LoVo (cell line): ENCODE measurements at places on chromosomes 16 and 17.

- no peak for DNase-seq
Observed at GRCh38 chr17:75762513-75763268, 2.3 kb downstream of the GALK1 start.

DNA sequence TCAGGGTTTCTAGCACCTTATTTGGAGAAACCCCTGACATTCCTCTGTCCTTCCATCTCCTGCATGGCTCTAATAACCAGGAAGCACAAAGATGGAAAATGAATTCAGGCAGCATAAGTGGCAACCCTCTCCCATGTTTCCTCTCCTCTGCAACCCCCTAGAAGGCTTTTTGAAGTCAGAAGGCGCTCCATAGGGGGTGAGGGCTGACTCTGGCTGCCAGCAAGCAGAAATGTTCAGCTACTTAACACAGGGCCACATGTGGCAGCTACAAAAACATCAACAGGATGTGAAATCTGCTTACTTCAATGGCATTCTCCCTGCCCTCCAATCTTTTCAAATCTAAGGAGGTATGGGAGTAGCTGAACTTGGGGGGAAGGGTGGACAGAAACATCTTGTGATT, 55.2 kb upstream of the IRX5 start:
- no peak for DNase-seq

GRCh38 chr17:83055911-83056582, 23.4 kb upstream of the METRNL start:
- peak; percentile 13 for DNase-seq

GRCh38 chr16:66359811-66360608, 6.5 kb upstream of the CDH5 start:
- DNase-seq: no peak

DNA sequence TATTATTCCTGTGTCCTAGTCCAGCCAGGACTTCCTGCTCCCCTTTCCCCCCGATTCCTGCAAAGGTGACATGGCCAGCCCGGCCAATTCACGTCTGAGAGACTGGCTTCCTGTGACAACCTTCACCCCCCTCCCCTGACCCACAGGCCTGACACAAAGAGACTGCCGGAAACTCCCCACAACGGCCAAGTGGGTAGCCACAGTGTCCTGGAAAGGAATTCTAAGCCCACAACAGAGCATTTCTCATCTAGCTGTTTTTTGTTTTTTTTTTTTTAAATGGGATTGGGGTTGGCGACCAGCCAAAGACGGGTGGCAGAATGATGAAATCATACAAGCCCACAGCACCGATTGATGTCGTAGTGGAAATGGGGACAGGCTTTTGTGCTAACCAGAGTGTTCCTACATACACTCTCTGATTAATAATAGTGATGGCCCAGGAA, 2.8 kb upstream of the XAF1 start:
- DNase-seq: peak; percentile 42

GRCh38 chr16:81158964-81159363, 62.8 kb upstream of the GCSH start:
- no peak for DNase-seq

GRCh38 chr16:23499801-23500200, 10.5 kb downstream of the GGA2 start:
- DNase-seq: no peak

DNA sequence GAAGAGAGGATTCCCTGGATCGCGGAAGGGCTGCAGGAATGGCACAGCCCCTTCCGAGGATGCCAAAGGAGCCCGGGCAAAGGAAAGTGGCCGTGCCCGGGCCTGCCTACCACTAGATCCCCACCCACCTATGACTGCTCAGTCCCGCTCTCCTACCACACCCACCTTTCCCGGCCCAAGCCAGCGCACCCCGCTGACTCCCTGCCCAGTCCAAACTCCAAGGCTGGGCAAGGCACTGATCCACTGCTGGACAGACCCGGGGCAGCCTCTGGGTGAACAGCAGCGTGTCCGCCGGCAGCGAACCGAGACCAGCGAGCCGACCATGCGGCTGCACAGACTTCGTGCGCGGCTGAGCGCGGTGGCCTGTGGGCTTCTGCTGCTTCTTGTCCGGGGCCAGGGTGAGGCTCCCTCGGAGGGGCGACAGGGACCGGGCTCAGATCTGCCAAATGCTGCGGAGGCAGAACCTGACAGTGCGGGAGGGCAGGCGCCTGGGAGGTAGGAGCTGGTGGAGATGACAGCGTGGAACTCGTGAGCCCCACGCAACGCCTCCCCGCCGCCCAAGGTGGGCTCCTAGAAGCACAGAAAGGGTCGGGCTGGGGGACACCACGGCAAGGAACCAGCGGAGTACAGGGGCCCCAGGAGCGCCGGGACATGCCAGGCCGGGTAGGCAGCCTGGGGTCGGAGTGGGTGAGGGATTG, at the start of gene CES2:
CES2 (plus strand) TSS at position 203 of the 698 bp plus-strand sequence; CDS start at position 323, 120 bp downstream.
- peak; percentile 79 for DNase-seq

DNA sequence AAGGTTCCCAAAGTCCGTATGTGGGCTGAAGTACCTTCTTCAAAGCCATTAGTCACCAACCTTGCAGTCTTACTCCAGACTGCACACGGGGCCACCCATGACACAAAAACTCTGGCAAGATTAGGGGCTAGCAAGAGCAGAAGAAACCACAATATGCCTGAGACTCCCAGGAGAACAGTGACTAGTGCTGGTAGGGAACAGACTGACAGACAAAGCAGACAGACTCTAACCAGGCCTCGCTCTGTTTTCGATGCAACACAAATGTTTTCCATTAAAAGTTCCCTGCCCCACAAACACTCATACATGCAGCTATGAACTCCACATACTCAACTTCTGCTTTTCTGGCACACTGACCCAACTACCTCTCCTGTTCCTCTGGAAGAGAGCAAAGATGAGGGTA, 102.2 kb downstream of the HIC1 start:
- no peak for DNase-seq

- no peak for DNase-seq
Observed at GRCh38 chr17:76356803-76357456, 3.2 kb upstream of the PRPSAP1 start.

DNA sequence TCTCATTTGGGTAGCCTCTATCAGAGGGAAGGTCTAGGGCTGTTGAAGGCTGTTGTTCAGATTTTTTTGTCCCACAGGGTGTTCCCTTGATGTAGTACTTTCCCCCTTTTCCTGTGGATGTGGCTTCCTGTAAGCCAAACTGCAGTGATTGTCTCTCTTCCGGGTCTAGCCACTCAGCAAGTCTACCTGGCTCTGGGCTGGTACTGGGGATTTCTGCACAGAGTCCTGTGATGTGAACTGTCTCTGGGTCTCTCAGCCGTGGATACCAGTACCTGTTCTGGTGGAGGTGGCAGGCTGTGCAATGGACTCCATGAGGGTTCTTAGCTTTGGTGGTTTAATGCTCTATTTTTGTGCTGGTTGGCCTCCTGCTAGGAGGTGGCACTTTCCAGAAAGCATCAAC, 23.3 kb upstream of the CCR7 start:
- no peak for DNase-seq
